CD8-positive, alpha-beta T cell (primary cell): ENCODE measurements at places on chromosomes 7 and 10.

DNA sequence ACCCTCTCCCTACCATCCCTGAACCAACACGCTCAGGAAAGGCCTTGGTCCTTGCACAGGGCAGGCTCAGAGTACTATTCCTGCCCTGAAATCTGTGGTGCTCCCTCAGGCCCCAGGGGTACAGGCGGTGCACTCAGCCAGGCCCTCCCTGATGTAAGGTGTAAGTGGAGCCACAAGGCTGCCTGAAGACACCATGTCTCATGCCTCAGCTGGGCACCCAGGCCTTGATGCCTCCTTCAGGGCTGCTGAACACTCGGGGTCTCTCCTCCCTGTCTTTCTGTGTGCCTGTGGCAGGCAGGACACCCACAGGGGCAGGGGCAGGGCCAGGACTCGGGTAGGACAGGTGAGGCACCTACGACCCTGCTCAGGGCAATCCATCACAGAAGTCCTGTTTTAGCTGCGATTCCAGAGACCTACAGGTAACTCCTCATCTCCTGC, 22.9 kb upstream of the ANTXRL start:
- no peak for DNase-seq

DNA sequence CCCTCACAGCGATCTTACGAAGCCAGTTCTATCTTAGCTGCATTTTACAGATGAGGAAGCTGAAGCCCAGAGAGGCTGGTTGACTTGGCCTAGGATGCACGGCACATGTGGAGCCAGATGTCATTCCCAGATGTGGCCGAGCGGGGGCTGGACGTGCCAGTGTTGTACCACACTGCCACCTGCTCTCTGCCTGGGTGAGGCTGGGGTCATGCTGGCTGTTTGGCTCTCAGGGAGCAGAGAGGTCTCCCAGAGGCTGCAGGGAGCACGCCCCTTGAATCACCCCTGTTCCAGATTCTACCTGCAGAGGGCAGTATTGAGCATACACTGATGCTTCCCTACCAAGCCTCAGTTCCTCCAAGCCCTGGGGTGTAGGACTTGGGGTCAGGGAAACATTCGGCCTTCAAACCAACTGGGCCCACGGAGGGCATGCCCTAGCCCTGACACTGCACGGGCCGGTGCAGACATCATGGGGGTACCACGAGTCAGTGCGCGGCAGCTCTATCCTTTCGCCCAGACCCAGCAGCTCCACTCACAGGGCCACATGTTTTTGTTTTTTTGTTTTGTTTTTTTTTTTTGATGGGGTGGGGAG, 3.8 kb upstream of the GTF2IRD1 start:
- DNase-seq: peak; percentile 74

DNA sequence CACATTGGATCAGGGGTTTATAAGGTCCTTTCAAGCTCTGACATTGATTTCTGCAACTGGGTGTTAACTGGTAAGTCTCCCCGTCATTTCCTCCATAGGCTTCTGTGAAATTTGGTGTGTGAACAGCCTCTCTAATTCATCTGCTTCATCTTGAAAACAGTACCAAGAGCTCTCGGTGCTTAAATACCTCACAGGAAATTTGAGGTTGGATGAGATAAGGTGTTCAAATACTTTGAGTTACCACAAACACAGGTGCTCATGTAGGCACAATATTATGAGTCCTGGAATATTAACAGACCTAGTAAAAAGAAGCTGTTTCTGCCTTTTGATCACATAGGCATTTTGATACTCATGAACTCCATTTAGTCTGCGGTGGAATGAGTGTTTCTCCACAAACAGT, 85.2 kb downstream of the RTKN2 start:
- DNase-seq: no peak

GRCh38 chr10:1377231-1377630, 321.0 kb downstream of the WDR37 start:
- DNase-seq: no peak

- no peak for DNase-seq
Measured at GRCh38 chr7:82263920-82264782, 179.4 kb downstream of the CACNA2D1 start.

- DNase-seq: peak; percentile 27
Measured at GRCh38 chr7:48097521-48098231, 8.6 kb downstream of the UPP1 start.

GRCh38 chr10:66180581-66181318, 745.1 kb upstream of the LRRTM3 start:
- no peak for DNase-seq

- DNase-seq: no peak
Measured at GRCh38 chr7:141731476-141732149, 6.5 kb upstream of the SSBP1 start.

DNA sequence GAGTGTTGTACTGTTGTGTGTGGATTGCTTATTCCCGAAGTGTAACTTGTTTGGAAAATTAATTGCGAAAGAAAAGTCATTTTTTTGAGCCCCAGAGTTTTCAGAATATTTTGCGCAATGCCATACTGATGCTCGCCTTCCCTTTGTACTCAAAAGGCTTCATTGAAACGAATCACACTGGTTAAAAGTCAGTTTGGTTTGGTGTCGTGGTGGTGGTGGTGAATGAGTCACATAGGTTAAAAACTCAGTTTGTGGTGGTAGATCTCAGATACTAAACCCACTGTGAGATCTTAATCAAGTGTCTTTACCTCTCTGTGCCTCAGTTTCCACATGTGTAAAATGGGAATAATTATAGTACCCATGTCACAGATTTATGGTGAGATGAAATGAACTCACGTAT, 61.1 kb upstream of the IL6 start:
- DNase-seq: no peak

DNA sequence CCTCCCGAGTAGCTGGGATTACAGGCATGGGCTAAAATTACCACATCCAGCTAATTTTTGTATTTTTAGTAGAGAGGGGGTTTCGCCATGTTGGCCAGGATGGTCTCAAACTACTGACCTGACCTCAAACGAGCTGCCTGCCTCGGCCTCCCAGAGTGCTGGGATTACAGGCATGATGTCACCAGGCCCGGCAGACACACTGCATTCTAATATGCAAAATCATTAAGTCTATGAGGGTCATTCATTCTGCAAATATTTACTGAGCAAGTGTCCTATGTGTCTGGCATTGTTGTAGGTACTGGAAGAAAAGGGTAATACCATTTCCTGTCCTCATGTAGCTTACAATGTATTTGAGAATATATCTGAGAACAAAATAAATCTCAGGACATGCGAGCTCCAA, 2.7 kb downstream of the PUS7 start:
- DNase-seq: no peak

GRCh38 chr7:39541511-39541910, 24.7 kb upstream of the YAE1 start:
- no peak for DNase-seq

GRCh38 chr7:47221826-47222225, 360.1 kb downstream of the TNS3 start:
- DNase-seq: no peak

DNA sequence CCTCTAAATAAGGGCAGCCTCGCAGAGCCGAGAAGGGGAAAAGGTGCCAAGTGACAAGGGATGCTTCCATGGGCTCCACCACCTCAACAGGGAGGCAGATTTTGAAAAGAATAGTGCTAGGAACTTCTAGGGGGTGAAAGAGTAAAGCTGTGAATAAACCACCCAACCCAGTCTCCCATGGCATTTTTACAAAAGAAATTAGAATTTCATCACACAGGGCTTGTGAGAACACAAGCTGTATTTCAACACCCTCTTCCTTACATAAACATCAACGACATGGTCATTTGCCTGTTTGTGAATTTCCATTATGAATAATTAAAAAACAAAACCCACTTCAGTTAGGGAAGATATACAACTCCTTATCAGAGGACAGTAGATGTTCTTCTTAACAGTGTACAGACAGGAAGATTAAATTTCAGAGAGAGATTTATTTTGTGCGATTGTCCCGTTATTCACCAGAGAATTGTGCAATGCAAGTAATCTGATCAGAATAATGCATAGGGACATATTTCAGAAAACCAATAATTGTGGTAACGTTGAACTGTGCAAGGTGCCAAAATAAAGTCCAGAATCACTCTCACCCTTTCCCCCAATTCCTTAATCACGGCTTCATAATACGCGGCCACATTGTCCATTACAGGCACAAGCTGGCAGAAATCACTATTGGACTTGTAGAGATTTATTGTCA, 207.8 kb upstream of the MGMT start:
- DNase-seq: no peak

DNA sequence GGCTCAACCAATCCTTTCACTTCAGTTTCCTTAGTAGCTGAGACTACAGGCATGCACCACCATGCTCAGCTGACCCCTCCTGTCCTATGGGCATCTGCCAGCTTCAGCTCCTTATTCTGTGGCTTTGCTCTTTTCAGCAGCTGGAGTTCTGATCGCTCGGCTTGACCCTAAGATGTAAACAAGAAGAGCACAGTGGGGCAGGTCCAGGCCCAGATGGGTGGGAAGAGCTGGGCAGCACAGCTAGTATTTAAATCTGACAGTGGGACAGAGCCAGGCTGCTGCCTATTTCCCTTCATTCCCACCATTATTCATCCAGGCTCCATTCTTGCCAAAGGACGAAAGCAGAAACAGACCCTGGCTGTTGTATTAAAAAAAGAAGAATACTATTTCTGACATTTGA, 494.9 kb upstream of the PODXL start:
- no peak for DNase-seq

DNA sequence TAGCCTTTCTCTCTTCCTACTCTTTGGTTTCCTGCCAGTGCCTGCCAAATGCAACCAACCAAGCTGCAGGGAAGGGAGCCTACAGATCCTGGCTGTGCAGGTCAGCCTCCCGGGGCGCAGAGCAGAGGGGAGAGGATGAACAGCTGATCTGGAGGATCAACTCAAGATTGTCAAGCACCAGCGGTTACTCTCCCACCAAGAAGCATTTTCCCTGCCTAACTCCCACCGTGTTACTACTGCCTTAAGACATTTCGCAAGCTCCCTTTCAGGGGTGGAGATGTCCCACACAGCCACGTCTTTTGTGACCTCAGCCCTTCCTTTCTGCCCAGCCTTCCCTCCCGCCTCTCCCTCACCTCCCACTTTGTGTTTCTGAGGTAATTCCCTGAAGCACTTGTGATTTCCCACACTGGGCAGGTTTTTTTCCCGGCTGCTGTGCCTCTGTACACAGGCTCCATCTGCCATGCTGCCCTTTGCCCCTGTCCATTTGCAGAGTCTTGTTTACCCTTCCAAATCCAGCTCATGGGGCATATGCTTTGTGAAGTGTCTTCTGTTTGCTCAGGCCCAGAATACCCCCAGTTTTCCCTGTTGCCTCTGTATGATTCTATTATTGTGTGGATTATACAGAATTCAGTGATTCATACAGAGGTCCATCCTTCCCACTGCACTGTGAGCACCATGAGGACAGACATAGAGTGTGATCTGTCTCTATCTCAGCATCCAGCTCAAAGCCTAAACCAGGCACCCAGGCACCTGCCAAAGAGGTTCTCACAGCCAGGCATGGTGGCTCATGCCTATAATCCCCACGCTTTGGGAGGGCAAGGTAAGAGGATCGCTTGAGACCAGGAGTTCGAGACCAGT, 40.9 kb upstream of the PAPSS2 start:
- DNase-seq: no peak

DNA sequence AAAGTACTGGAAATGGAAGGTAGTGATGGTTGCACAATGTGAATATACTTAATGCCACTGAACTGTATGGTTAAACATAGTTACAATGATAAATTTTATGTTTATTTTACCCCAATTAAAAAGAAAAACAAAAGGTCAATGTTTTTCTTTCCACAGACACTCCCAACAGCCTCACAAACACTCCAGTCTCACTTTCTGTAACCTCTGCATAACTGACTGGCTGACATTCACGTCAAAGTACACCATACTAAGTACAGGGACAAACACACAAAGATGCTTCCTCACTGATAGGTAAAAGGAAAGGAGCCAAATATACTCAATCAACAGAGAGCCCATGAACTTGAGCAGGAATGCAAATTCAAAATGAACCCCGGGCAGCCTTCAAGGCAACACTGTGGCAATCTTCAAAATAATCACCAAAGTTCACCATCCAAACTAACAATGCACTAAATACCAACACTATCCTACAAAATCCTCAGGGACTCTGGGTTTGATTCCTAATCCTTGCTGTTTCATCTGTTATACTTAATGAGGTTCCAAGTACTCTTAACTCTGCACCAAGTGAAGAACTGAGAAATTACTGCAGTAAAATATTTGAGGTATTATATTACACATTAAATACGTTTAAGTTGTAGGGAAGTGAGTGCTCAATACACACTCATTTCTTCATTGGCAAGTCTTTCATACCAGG, 90.8 kb downstream of the ARMH3 start:
- no peak for DNase-seq

DNA sequence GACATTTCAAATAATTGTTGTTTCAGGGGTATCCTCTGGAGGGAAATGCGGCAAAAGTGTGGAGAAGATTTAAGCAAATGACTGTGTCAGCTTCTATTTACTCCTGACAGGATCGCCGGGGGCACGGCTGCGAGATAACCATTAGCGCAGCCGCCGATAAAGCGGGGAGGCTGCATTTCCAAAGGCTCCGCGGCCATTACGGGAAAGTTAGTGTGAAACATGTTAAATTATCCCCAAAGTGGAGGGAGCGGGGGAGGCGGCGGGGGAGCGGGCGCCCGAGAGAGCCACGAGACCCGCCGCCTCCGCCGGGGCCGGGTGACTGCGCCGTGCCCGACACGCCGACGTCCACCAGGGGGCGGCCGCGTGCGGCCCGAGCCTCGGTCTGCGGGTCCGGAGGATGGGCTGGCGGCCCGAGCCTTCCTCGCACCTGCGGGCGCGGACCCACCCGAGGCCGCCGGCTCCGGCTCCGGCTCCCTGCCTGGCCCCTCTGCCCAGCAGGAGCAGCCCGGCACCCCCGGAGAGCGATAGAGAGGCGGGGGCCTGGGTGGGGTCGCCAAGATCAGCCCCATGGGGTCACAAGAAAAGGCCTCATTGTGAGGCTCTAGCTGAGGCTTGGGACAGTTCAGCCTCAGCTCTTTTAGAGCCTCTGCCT, 74.4 kb upstream of the PAX2 start:
- DNase-seq: peak; percentile 57

- no peak for DNase-seq
Measured at GRCh38 chr7:5232485-5232837, 42.4 kb downstream of the WIPI2 start.

- peak; percentile 35 for DNase-seq
Measured at GRCh38 chr7:86926732-86927131, 132.7 kb downstream of the ELAPOR2 start.

DNA sequence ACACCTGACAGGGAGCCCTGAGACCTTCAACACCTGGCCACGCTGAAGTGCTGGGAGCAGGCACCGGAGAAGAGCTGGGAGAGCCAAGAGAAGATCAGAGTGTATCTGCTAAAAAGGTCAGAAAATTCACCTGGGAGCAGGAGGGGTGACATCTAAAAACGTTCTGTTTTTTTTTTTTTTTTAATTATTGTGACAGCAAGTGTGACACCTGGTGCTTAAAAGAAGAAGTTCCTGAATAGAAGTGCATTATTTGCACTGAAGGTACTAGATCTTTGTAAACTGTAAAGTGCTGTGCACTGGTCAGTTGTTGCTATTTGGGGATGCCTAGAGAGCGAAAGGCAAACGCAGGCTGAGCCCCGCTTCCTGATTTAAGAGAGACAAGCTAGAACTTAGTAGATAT, 422.0 kb downstream of the PLXNA4 start:
- no peak for DNase-seq
